ENCODE measurements at places on chromosomes 1 and 21.

DNA sequence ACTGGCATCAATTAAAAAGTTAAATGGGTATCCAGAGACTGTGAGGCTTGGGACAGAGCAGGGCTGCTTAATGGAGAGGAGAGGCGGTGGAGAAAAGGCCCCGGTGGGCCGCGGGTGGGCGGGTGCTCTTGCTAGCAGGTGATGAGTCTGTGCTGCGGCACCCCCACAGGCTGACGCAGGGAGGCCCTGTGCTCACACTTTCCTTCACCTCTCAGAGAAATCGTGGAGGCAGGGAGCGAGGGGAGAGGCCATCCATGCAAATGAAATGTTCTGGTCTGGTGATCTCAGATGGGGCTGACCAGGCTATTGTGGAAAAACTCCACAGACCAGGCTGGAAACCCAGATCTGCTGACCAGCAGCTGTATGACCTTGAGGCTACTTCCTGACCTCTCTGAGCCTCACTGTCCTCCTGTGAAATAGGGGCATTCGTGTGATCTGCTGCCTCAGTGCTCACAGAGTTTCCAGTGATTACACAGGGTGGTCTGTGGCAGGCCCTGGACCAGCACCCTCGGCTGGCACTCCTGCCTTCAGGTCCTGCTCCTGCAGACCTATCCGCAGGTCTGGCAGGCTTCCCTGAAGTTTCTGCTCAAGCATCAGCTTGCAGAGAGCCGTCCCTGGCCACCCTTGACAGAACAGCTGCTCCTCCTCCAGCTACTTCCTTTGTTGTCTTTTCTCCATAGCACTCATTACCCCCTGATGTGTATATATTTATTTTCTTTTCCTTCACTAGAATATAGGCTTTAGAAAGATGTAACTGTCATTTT, 89.2 kb downstream of the BEND5 start:
- DNase-seq: peak; percentile 69

DNA sequence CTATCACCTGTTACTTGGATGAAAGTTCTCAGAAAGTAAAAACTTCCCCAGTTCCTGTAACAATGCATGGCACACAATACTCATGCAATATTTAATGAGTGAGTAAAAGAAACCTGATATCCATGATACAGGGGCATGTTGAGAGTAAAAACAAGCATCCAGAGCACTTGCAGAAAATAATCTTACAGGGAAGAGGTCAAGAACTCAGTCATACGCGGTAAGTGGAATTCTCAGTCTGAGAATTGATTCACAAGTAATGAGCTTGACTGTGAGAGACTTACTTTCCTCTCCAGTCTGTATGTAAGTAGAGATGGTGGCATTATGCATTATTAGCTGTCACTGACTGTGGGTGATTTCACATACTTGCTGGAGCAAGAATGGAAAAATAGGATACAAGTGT, 976.9 kb downstream of the BRINP3 start:
- DNase-seq: no peak

- DNase-seq: no peak
Measured at GRCh38 chr21:36024782-36025181, 35.5 kb downstream of the SETD4 start.

- DNase-seq: no peak
Measured at GRCh38 chr21:41786509-41786987, 19.7 kb upstream of the RIPK4 start.

DNA sequence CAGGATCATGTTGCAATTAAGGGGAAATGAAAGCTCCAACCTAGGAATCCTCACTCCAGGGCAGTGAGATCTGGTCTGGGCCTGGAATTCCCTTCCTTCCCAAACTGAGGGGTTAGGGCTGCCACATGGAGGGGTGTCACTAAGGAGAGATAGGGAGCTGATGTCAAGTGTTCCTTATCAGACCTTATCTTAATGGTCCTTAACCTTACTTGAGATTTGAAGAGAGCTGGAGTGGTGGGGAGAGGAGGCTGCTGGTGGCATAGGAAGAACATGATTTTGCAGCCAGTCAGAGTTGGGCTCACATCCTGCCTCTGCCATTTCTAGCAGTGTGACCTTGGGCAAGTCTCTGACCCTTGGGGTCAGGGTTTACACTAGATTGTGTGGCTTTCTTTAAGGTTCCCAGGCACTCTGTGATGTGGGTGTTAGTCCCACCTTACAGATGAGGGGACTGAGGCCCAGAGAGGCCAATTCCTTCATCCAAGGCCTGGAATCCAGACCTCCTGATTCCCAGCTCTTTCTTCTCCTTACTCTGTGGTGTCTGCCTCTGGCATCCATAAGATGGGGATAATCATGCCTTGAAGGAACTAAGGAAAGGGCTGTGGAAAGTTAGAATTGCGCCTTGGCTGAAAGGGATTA, 56.3 kb upstream of the SYNC start:
- no peak for DNase-seq

GRCh38 chr1:230153641-230154296, 86.7 kb downstream of the GALNT2 start:
- peak; percentile 53 for DNase-seq

- DNase-seq: peak; percentile 70
Measured at GRCh38 chr1:227949954-227950734, 2.4 kb upstream of the WNT9A start.

DNA sequence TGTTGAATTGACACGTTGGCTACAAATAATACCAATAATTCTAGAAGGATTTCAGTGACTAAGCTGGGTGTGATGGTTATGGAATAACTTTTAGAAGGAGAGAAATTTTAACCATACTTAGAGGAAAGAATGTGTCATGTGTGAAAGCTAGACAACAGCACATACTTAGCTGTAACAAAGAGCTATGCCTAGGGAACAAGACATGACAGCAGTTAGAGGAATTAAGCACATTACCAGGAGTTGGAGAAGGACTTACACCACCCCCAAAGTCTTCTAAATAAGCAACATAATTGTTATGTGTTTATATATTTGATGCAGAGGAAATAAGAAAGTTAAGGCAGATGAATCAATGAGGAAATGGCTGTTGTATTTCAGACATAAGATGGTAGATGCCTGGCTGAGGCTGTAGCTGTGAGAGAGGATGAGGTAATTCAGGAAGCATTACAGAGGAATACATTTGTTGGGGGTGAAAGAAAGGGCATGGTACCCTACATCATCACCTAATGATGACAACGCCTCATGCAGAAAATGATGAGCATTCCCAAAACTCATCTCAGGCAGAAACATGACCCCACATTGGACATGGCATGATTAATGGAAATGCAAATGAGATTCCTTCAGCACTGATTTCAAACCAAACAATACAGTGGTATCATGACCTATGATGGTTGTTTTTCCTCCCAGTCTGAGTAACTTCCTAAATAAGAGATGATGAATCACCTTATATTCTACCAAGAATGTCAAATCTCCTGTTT, 211.5 kb downstream of the LHX8 start:
- DNase-seq: no peak

DNA sequence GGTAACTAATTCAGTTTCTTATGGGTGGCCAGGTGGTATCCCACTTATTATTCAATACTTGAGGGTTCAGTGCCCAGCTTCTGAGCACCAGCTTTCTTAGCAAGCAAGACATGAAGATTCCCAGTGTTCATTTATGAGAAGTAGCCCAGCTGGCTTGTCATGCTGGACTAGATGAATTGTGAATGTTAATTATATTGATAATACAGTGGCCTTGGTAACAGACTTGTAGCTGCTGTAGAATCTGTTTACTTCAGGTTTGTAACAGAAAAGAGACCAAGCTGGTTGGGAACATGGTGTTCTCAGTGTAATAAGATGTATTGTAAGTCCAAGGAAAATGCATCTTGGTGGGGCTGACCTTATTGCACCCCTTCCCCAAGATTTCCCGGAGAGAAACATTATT, 10.1 kb downstream of the AHCYL1 start:
- no peak for DNase-seq

DNA sequence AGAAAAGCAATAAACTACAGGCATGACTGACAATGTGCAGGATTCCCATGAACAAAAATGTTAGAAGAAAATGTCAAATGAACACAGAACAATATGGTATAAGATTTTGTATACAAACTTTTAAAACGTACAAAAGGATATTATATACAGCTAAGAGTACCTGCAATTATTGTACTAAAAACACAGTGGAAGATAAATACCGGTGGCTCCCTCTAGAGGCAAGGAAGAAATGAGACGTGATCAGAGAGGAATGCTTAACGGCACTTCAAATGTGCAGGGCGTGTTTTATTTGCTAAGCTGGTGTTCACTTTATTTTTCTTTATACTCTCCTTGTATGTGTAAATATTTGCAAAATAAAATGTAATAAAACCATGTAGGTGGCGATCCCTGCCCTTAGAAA, 191.8 kb upstream of the SAMSN1 start:
- no peak for DNase-seq

- DNase-seq: no peak
Measured at GRCh38 chr21:34262469-34262845, 101.3 kb upstream of the KCNE2 start.

DNA sequence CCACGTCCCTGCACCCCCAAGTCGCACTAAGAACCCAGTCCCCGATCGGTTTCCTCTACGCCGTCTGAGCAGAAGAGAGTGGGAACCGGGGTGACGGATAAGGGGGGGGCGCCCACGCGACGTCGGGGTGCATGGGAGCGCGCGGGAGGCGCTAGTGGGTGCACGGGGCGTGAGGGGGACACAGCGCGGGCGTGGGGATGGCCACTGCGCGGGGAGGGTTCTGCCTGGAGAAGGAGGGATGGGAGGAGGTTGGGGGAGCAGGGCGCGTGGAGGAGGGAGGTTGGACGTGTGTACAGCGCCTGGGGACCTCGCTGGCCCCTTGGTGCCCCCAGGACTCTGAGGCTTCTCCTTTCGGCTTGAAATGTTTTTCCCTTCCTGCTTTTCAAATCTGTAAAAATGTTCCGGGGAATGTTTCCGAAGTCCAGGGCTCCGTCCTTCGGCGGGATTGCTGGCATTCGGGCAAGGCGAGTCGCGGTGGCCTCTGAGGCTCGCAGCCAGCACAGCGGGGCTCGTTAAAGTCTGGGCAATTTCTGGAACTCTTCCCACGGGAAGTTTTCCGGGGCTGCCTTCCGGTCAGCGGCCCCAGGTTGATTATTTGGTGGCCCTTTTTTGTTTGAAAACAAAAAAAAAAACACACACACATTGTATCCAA, 13.1 kb downstream of the RNF220 start:
- no peak for DNase-seq

- no peak for DNase-seq
Measured at GRCh38 chr1:194809665-194810064, 1623.3 kb upstream of the B3GALT2 start.

Measured in lower leg skin (tissue), 4 donors.